ENCODE measurements at places on chromosomes 16 and 17.

- no peak for DNase-seq
Observed at GRCh38 chr16:49755716-49756505, 100.0 kb downstream of the ZNF423 start.

GRCh38 chr17:44827863-44828262 lies 2.2 kb downstream of the GJC1 start:
- no peak for DNase-seq

DNA sequence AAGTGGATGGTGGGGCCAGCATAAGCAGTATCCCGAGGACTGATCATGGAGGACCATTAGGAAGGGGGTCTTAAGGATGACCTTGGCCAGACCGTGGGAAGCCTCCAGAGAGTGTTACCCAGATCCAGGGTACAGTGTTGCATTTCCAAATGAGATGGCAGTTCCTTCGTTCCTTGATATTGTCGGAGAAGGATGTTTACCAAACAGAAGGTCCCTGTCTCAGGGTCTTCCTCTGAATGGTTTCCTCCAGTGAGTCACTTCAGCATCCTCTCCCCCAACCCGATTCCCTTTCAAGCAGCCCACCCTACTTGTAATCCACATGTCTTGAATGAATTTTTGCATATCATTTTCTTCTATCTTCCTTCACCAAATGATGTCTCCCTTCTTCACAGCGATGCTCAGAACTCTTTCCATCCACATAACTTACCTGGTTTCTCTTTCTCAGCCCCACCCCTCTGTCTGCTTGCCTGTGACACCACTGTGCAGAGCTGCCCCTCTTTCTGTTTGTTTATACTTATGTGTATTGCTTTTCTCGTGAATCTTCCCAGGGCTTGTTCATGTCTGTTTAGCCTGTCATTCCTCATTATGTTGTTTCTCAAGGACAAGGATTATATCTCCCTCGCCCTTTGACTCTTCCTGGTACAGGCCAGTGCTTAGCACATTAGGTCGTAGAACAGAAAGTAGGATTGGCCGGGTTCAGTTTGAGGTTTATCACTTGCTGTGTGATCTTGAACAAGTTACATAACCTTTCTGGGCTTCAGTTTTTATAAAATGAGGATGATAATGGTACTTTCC lies 5.7 kb downstream of the GOSR2 start:
- no peak for DNase-seq

DNA sequence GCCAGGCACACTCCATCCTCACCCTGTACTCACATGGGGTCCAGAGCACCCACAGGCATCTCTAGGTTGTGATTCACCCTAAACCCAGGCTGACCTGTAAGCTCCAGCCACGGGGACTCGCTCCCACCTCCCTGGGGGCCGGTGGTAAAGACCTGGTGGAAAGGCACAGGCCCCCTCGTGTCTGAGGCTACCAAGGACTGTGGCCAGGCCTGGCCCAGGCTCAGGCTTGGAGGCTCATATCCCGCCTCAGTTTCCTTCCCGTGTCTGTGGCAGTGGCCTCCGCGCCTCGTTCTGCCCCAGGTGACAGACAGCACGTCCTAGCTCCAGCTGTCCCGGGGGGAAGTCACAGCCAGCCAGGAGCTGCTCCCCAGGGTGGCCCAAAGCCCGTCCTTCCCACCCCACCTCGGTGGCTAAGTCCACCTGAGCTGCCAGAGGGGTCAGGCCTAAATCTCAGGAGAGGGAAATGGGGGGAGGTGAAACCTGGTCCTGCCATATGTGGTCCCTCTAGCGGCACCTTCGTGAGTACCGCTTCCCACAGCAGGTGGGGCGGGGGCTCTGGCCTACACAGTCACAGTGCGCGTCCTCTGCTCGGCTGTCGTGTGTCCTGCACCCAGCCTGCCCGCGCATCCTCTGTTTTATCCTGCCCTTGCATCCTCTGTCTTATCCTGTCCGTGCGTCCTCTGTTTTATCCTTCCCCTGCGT lies 12.6 kb downstream of the CDH15 start:
- no peak for DNase-seq

- no peak for DNase-seq
Observed at GRCh38 chr16:31471241-31471874, 594 bp upstream of the TGFB1I1 start.

- no peak for DNase-seq
Observed at GRCh38 chr16:87856791-87857228, 12.5 kb downstream of the SLC7A5 start.

DNA sequence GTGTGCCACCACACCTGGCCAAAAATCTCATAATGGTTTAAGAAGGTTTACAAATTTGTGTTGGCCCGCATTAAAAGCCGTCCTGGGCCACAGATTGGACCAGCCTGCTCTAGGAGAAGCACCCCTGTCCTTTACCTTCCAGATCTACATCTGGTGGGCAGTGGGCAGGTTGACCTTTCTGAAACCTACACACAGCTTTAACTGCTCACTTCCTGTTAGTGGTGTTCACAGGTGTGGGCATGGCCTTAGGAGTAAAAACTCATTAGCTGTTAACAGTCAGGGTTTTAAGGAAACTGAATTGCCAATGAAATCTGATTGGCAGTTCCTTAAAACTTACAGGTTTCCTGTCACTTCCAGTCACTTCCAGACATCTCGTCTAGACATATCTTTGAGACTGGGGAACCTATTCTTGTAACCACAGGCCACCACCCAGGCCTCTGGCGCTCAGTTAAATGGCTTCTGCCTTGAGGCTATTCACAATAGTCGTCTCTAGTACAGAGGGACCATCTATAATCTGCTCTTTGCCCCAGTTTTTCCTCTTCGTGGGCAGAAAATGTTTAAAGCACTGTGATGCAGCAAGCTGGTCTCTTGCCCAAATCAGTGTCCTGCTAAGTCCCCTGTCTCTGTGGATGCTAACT lies 29.3 kb downstream of the GNGT2 start:
- no peak for DNase-seq

GRCh38 chr17:6548578-6549330 lies 7.6 kb downstream of the PITPNM3 start:
- DNase-seq: no peak

DNA sequence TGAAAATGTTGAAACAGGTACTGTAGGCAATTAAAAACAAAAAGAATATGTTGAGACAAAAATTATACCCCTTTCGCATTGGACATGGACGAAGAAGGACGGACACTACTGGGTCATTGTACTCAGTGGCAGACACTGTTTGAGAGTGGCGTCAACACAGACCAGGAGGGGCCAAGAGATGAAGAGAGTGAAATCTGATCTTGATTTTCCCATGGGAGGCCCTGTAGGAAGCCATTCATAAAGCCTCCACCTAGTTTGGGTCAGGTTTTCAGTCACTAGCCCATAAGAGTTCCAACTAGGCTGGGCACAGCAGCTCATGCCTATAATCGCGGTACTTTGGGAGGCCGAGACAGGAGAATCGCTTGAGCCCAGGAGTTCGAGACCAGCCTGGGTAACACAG lies 23.6 kb upstream of the SMURF2 start:
- DNase-seq: no peak

DNA sequence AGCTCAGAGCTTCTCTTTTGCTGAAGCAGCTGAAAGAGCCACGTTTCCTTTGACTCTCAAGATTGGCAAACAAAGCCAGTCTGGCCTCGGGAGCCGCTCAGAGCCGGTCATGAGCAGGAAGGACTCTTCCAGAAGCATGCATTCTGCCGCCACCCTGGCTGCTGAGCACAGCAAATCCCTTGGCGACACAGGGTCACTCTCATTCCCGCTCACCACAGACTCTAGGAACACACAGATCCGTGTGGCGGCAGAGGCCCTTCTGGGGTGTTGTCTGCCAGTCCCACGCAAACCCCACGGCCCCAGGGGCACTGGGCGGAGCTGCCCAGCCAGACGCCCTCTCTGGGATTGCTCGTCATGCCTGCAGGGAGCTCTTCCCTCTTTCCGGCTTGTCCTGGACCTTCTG lies 157.0 kb downstream of the C16orf95 start:
- DNase-seq: no peak

GRCh38 chr17:45364531-45365390 lies 47.9 kb upstream of the MAP3K14 start:
- no peak for DNase-seq

GRCh38 chr16:27199736-27200135 lies 3.6 kb upstream of the KDM8 start:
- no peak for DNase-seq

GRCh38 chr17:64343833-64344637 lies 46.6 kb downstream of the PECAM1 start:
- DNase-seq: no peak

DNA sequence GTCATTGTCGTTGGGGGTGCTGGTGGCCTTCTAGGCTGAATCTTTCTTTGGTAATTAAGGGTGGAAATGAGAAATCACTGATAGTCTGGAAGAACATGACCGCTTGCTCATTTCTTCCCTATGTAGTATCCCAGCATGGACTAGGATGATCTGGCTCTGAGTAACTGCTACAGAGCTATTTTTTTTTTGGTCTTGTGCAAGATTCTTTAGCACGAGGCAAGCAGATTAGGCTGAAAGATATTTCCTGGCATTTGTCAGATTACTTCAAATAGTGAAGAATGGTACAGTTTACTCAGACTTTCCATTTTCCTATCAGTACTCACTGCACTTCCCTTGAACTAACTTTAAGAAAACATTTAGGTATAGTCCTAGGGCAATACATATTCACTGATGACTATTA lies 89.0 kb downstream of the SYCE1L start:
- DNase-seq: no peak

DNA sequence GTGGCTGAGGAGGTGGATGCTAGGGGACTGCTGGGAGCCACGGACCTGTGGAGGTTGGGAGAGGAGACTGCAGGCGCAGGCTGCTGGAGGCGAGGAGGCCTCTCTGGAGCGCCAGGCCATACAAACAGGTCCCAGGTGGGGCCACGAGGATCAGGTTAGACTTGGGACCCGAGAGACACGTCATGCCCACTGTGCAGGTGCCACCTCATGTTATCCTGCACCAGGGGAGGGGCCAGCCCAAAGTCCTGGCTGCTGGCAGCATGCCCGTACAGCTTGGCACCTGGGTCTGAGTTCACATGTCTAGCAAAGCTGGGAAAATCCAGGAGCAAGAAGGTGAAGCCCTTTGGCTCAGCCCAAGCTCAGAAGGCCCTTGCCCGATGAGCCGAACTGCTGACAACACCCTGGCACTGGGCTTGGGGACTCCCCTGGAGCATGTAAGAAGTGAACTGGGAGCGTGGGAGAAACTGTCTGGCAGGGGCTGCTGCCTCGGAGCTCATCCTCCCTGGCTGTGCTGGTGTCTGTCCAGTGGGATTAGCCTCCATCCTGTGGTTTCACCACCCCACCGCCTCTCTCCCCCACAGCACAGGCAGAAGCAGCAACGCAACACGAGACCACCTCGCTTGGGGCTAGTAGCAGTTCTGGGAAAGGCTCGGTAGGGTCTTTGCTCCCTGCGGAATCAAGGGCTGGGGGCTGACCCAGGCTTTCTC lies 5.3 kb downstream of the ARHGDIA start:
- no peak for DNase-seq

GRCh38 chr17:39716879-39717536 lies 13.3 kb downstream of the MIEN1 start:
- DNase-seq: no peak

- no peak for DNase-seq
Observed at GRCh38 chr16:78553268-78554039, 454.0 kb downstream of the WWOX start.

DNA sequence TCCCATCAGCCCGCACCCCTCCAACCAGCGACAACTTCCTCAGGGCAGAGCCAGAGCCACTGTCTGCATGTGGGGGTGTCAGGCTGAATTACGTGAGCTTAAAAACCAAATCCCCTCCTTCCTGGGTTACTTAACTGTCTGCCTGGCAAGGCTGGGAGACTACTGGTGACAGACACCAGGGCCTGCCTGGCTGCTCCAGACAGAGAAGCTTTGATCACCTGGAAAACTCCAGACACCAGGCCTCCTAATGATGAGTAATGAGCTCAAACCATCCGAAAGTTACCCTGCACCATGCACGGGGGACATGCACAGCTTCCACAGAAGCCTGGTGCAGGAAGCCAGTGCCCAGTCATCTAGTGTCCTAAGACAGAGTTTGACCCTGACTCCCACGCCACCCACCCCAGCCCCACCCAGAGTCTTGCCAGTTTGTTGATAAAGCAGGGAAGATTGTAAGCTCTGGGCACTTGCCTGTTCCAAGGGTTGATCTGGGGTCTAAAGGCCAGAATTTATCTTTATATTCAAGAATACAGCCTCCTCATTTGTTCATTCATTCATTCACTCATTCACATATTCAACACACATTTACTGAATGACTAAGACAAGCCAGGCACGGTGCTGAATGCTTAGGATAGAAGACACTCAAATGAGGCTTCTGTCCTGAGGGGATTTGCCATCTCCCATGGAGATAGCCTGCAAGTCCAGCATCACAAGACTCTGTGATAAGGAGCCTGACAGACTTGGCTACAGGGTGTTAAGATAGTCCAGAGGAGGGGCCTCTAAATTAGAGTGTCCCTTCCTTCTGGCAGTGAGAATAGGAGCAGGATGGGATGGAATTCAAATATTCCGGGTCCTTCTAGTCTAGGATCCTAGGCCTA lies 7.2 kb upstream of the CCDC182 start:
- DNase-seq: no peak

GRCh38 chr16:29963021-29963743 lies 1.3 kb downstream of the TMEM219 start:
- DNase-seq: no peak

DNA sequence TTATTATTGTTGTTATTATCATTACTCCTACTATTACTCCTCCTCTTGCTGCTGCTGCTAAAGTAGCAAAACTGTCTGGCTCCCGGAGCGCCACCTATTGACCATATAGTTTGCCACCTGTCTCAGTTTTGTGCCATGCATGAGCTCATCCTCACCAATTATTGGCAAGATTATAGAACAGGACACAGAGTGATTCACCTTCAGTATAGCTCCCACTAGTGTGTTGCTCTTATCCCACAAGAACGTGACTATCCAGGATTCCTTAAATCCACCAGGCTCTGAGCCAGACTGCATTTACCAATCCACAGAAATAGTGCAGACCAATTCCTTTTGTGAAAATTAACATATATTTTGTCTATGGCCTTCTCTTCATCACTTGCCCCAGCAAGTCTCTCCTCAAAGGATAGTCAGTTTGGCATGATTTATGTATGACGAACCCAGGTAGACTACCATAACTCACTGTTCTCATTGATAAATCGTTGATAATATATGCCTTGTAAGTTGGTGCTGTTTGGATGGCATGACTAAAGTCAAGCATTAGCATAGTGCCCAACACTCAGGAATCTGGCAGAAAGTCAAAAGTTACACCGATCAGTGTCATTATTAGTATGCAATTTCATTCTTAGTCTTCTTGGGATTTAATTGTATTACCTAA lies 405.5 kb upstream of the HSBP1 start:
- DNase-seq: no peak
